ENCODE measurements at places on chromosomes 7 and 10. TPM values are rescaled to one million over a fixed set of nuclear protein-coding genes. Genes with fewer than 3 reads are reported as not detected.

Gene AASS
- total RNA-seq = 19.3 TPM

GRCh38 chr7:11317766-11318165 is 344.1 kb downstream of the PHF14 start:
- no peak for DNase-seq

Gene FAM20C
- 18.1 TPM for total RNA-seq

Gene LRRC18
- total RNA-seq = not detected

- DNase-seq = no peak
Measured at GRCh38 chr7:94706996-94707740, 51.2 kb upstream of the SGCE start.

Gene PIP
- not detected for total RNA-seq

Gene RAPGEF5
- 81.4 TPM for total RNA-seq

GRCh38 chr10:109277456-109277855 is 645.9 kb downstream of the XPNPEP1 start:
- no peak for DNase-seq

Gene POT1
- 80.9 TPM for total RNA-seq

DNA sequence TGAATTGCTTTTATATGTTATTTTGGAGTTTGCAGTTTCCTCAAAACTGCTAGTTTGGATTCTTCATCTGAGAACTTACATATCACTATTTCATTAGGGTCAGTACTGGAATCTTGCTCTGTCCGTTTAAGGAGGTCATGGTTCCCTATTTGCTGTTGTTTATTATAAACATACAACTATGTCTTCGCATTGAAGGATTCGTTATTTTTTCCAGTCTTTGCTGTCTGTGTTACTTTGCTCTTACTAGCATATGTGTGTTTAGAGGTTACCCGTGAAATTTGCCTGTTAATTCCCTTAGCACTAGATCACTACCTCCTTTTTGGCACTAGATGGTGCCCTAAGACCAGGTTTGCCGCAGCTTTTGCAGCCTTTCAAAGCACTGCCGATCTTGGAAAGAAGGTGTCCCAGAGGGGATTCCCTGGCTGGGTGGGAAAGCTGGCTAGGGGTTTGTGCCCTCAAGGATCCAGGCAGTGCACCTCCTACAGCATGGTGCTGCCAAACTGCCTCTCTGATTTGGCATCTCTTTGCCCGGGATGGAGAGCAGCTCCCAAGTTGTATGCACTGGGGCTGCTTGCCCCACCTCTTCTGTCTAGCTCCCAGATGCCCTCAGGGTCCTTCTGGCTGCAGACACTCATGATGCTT is 103.1 kb upstream of the APBB1IP start:
- peak; percentile 34 for DNase-seq

DNA sequence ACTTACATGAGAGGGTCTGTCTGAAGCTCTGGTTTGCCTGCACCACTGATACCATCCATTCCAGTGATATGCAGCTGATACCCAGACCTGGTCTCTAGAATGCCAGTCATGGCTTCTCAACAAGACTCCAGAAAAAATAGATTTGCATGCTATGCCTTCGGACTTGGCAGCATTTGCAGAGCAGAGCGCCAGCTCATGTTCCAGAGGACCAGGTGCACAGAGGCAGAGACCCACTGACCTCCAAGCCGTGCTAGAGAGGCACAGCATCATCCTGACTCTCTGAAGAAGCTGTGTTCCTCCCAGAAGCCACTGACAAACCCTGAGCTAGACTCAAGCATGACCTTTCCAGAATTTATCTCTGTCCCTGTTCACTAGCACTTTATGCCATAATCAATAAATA is 6.9 kb upstream of the PRKAG2 start:
- no peak for DNase-seq

- no peak for DNase-seq
Measured at GRCh38 chr7:34752929-34753328, 94.9 kb downstream of the NPSR1 start.

Gene GARIN1A
- total RNA-seq = 1.7 TPM

DNA sequence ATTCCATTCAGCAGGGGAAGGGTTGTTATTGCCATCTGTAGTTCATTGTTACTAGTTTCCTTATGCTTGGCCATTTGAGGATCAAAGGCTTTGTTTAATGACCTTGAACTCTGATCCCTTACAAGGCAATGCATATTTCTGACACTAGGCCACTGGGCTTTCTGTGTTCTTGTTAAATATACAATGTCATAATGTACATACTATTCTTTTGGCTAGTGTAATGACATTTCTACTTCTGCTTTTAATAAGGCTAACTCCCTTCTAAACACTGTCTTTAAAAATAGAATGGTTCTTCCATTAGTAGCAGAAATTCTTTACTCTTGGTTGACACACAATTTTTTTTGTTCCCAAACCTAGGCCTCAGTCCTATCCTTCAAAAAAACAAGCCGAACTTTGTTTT is 86.6 kb downstream of the BBS9 start:
- DNase-seq = no peak

GRCh38 chr7:121831801-121832200 is 41.2 kb upstream of the PTPRZ1 start:
- DNase-seq = no peak

GRCh38 chr7:6608794-6609193 is 6.6 kb upstream of the ZNF853 start:
- DNase-seq = no peak

Gene C10orf67
- 0.16 TPM for total RNA-seq

DNA sequence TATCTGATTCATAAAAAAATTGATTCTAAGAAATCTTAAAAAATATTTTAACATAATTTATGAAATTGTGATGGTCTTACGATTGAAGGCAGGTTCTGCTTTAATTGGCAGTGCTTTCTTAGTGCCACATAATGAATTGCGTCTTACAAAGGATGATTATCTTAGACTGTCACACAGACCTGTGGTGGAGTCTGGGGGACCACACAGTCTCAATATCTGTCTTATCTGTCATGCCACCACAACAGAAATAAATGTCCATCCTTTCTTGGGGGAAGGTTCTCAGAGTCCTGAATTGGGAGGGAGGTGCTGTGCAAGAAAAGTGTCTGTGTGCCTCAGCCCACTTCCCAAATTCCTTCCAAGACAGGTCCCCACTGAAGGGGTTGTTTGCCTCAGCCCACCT is 34.0 kb downstream of the ZDHHC6 start:
- DNase-seq = no peak

GRCh38 chr10:100006243-100006886 is 3.4 kb downstream of the DNMBP start:
- DNase-seq = no peak

Gene CAMK2B
- 96.1 TPM for total RNA-seq

Gene TMEM60
- total RNA-seq = 17.6 TPM

GRCh38 chr10:74104996-74105395 is 45.6 kb downstream of the AP3M1 start:
- DNase-seq = no peak

- no peak for DNase-seq
Measured at GRCh38 chr7:69791739-69792138, 193.5 kb downstream of the AUTS2 start.

DNA sequence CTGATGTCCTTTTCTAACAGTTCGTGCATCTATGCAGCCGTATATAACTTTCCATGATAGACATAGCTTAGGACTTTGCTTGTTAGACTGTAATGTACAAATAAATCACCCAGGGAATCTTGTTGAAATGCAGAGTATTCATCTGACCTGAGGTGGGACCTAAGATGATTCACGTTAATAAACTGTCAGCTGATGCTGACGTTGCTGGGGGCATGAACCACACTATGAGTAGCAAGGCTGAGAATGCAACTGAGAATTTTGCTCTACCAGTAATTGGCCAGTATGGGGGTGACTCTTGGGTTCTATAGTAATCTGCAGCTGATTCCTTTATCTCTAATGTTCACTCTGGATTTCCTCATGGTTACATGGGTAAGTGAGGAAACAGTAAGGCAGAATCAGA is 130.1 kb upstream of the MALRD1 start:
- no peak for DNase-seq

GRCh38 chr10:48598936-48599829 is 5.7 kb downstream of the ARHGAP22 start:
- no peak for DNase-seq

Gene SEC23IP
- 19.8 TPM for total RNA-seq

GRCh38 chr10:91536111-91536510 is 96.8 kb downstream of the PPP1R3C start:
- DNase-seq = no peak

Gene WNT8B
- total RNA-seq = not detected

GRCh38 chr10:102072673-102073527 is 7.8 kb downstream of the HPS6 start:
- peak; percentile 25 for DNase-seq

DNA sequence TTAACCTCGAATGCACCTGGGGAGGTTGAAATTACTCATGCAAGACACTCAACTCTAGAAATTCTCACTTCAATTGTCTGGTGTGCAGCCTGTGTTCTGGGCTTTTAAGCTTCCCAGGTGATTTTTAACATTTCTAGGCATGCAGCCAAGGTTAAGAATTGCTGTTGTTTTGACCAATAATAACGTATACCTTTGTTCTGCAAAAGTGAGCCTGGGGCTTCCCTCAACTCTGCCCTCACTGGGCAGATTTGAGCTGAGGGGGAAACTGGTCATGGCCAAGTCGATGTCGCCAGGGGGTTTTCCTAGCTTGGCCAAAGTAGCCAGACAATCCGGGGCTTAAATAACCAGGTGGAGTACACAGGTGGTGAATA is 568 bp downstream of the PRSS2 start:
- DNase-seq = no peak

- DNase-seq = no peak
Measured at GRCh38 chr7:147207988-147208387, 1091.4 kb downstream of the CNTNAP2 start.

DNA sequence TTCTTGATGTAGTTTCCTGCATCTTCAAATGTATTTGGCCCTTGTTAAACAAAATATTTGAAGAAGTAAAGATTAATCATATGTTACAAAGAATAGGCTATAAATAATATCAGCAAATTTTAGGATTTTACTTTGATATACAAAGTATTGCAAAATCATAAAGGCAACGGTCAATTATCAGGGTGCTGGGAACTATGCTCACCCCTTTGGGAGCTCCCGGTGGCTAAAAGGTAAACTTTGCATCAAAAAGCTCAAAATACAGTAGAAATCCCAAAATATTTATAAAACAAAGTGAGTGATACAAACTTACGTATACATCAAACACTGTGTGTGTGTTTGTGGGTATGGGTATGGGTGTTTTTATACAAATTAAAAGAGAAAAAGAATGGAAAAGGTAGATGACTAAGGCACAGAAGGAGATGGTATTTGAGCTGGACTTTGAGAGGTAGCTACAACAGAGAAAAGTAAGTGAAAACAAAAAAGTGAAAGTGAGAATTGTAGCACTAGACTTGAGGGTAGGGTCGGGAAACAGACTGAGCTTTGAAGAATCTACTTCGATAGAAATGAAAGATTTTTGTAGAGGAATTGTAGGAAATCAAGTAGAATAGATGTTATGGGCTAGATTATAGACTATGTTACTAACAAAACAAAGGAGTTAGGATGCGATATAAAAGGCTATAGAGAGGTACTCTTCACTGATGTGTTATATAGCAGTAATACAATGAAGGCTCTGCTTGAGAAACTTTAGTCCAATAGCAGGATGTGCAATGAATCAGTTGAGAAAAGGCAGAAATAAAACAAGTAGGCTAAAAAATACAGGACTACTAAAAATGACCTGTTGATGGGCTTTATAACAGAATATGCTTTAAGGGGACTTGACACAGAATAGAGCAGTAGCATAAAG is 52.8 kb downstream of the GNAT3 start:
- DNase-seq = no peak

DNA sequence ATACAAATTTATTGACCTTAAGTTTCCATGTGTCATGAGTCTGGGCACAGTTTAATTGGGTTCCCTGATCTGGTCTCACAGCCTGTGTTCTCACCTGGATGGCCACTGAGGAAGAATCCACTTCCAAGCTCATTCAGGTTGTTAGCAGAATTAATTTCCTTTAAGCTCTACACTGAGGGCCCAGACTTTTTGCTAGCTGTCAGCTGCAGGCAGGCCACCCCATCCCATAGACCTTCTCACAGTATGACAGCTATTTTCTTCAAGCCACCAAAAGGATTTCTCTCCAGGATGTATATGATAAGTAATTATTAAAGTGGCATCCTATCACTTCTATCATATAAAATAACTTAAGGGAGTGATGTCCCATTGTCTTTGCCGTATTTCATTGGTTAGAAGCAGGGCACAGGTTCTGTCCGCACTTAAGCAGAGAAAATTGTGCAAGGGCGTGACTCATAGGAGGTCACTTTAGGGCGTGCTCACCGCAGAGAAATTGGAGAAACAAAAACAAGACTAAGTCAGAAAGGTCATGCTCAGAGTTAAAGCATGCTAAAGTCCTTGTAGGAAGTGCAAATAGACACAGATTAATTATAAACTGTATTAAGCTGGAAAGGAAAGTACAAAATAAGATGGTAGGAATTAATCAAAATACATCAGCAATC is 109.9 kb downstream of the AHR start:
- DNase-seq = no peak

Gene PLEKHS1
- not detected for total RNA-seq

DNA sequence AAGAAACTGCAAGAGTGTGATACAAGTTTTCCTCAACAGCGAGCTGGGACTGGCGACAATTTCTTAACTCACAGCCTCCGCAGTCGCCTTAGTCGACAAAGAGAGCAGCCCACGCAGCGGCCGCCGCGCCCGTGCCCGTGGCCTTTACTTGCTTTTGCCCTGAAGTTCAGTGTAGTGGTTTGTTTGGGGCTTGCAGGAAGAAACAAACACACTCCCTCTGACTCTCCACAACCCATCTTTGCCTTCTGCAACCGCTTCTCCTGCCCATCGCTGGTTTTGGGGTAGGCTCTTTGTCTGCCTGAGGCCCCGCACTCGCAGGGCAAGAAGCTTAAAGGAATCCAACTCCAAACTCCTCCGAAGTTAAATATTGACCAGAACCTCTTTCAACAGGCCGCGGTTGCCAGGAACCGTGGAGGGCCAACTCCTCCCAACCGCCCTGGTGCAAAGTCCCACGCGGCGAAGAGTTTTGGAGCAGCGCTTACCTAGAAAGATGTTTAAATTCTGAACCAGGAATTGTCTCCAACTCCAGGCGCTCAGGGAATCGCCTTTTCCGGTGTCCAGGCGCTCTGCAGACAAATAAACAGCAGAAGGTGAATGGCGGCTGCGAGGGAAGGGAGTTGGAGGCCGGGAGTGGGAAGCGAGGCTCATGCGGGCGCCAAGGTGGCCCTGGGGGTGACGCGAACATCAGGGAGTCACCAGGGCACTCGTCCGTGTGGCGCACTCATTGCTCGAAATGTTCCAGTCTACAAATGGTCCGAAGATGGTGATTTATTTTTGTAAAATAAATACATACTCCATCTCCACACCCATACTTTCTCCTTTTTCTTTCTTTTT is 8.3 kb downstream of the HOXA4 start:
- no peak for DNase-seq

Measured in occipital lobe (tissue), 3 donors.